ENCODE measurements at places on chromosomes 3 and 15. TPM values are rescaled to one million over a fixed set of nuclear protein-coding genes. Genes with fewer than 3 reads are reported as not detected.

The MEIS2 gene
- 74.8 TPM for total RNA-seq

The ST3GAL6 gene
- total RNA-seq: 7.8 TPM

The HYAL3 gene
- total RNA-seq: 1.8 TPM

GRCh38 chr3:120636795-120637401, 40.8 kb downstream of the NDUFB4 start:
- no peak for DNase-seq

DNA sequence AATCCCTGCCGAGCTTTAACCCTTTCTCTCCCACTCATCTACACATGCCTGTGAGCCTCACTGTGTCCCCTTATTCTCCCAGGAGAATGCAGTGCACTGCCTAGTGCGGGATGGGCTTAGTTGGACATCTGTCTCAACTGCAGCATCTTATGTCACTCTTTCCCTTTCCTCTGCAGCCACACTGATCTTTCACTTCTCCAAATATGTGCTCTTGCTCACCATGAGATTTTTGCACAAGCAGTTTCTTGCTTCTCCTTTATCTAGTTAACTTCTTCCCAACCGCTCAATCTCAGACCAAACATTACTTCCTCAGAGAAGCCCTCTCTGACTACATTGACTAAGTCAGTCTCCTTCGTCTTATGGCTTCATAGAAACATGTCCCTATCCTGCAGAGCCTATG, 292.3 kb downstream of the KBTBD8 start:
- no peak for DNase-seq

GRCh38 chr3:176431991-176432390, 765.3 kb downstream of the TBL1XR1 start:
- no peak for DNase-seq

GRCh38 chr3:187971629-187972028, 182.3 kb upstream of the LPP start:
- no peak for DNase-seq

DNA sequence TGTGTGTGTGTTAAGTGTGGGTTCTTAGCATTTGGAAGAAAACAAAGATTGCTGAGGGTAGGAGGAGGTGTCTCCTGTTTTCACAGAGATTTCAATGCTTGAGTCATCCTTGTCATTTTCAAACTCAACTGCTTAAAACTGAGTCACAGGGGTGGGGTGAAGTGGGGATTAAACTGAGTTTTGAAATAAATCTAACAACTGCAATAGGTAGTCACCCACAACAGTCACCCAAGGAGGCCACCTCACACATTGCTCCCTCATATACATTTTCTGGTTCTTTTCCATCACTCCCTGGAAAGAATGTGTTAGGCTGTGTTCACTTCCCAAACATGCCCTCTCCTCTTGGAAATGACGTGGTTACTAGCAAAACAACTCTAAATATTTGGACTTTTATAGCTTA, 187.7 kb upstream of the CMC1 start:
- no peak for DNase-seq

GRCh38 chr3:89116476-89116875, 9.1 kb downstream of the EPHA3 start:
- no peak for DNase-seq

- DNase-seq: no peak
Measured at GRCh38 chr3:30180310-30181177, 425.9 kb upstream of the TGFBR2 start.

GRCh38 chr3:113626503-113627371, 69.7 kb downstream of the USF3 start:
- no peak for DNase-seq

GRCh38 chr3:148008591-148008990, 599.4 kb downstream of the ZIC1 start:
- DNase-seq: no peak

GRCh38 chr3:171250444-171250843, 209.8 kb downstream of the TNIK start:
- no peak for DNase-seq

GRCh38 chr15:25245801-25246622, 192.8 kb downstream of the UBE3A start:
- no peak for DNase-seq

DNA sequence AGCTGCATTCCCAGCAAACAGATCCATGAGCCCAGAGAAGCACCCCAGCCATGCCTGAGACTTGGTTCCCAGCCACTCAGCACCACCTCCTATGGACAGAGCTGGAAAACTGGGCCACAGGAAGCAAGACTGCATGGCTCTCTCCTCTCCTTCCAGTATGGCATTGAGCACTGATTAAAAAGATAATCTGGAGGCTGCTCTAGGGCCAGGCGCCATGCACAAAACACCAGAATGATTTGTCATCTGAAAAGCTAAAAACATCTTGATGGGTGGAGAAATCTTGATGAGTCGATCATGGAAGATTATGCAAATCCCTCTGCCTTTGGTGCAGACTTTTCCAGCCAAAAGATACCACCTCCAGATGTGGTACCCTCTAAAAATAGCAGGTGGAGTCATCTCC, 62.7 kb upstream of the MRPS22 start:
- DNase-seq: no peak

Measured in ureter (tissue), 1 donor.